ENCODE measurements at places on chromosomes 16 and 17. TPM values are rescaled to one million over a fixed set of nuclear protein-coding genes. Genes with fewer than 3 reads are reported as not detected.

DNA sequence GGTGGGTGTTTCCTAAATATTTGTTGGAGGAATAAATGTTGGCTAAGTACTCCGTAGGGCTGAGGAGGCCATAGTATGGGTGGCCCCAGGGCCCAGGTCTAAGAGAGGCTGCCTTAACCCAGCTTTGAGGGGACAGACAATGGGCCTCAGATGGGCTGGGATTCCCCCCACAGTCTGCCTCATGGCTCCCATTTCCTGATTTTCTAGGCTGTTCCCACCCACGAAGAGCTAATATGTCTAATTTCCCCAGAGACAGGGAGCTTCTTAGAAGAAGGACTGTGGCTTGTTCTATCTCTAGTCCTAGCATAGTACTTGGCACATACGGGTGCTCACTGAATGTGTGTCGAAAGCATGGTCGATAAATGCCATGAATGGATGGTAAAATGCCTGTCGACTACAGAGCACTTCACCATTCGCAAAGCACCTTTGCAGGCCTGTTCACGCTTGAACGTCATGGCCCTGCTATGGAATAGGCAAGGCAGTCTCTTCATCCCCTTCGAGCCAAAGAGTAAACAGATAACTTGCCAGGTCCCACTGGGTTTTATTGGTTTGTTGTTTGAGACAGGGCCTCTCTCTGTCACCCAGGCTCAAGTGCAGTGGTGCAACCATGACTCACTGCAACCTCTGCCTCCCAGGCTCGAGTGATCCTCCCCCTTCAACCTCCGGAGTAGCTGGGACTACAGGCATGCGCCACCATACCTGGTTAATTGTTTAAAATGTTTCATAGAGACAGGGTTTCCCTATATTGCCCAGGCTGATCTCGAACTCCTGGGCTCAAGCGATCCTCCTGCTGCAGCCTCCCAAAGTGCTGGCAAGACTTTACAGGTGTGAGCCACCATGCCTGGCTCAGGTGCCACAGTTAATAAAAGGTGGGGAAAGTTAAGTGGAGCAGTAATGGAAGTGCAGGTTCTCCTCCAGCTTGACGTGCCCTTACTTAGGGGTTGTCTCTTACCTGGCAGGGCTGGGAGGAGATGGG is 9.7 kb downstream of the CHAD start:
- H3K27me3 ChIP-seq: no peaks in the 10 kb centered on the region
- no peaks in the 10 kb centered on the region for H3K36me3 ChIP-seq
- H3K4me3 ChIP-seq: no peak overlapping the region
- H3K4me1 ChIP-seq: no peaks in the 10 kb centered on the region

- H3K36me3 ChIP-seq: no peaks in the 10 kb centered on the region
- H3K4me3 ChIP-seq: no peak overlapping the region
- no peak overlapping the region for H3K27ac ChIP-seq
- DNase-seq: no peak
- no peaks in the 10 kb centered on the region for H3K4me1 ChIP-seq
- H3K27me3 ChIP-seq: no peaks in the 10 kb centered on the region
Measured at GRCh38 chr17:37446027-37446426, 39.3 kb downstream of the TADA2A start.

DNA sequence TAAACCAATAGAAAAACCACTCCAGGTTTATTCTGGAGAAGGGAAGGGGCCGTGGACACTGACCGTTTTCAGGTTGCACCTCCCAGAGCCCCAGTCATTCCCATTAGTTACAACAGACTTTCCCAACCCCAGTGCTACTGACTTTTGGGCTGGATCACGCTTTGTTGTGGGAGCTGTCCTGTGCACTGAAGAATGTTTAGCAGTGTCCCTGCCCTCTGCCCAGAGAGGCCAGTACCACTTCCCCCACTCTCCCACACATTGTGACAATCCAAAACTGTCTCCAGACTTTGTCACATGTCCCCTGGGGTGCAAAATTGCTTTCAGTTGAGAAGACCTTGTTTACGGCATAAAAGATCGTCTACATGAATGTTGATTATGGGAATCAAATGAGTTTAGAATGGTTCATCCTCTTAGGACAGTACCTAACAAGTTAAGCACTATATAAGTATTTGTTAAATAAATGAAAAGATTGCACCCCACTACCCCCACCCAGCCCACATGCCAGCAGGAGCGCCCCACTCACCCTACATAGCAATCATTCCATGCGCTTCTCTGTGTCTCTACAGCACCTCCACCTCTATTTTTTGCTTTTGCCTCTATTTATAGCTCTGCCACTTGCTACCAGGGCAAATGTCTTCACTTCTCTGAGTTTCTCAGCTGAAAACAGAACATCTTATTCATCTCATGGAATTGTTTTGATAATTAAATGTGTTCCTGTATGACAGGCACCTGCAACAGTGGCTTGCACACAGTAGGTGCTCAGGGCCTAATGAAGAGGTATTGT is 104.9 kb downstream of the AXIN2 start:
- DNase-seq: no peak
- H3K36me3 ChIP-seq: no peaks in the 10 kb centered on the region
- no peak overlapping the region for H3K4me3 ChIP-seq
- H3K27me3 ChIP-seq: no peaks in the 10 kb centered on the region

DNA sequence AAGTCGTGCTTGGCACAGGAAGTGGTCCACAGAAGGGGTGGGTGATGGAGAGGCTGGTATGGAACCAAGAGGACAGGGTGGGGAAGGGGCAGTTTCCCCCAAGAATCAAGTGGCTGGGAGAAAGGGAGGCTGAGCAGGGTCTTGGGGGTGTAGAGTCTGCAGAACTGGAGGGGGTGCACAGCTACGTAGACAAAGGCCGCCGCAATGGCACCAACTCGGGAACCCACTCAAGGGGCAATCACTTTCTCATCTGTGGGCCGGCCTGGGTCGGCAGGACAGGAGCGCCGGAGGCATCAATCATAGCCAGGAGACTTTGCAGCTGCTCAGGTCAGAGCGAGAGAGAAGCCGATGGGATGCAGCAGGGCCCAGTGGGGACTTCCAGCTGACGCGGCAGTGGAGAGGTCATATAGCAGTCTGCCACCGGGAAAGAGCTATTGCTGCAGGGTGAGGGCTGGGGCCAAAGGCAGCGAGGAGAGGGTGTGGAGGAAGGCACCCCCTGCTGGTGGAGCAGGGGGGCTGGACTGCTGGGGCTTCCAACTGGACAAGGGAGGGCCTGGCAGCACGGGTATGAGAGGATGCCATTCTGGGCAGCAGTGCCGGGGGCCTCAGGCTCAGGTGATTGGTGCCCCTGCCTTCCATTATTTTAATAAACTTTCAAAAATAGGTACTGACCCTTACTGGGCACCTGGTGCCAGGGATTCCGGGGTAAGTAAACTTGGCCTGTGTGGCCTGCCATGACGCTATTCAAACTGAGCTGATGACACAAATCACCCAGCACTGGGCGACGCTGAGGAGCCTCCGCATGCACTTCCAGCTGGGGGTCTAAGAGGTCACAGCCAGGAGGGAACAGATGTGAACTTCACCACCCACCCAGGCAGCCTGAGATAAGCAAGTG is 52.5 kb upstream of the MTSS2 start:
- H3K27ac ChIP-seq: peak overlapping the region; percentile 91
- no peaks in the 10 kb centered on the region for H3K4me1 ChIP-seq
- H3K4me3 ChIP-seq: no peak overlapping the region
- no peaks in the 10 kb centered on the region for H3K36me3 ChIP-seq
- H3K27me3 ChIP-seq: no peaks in the 10 kb centered on the region

STH gene
- total RNA-seq: not detected

- H3K4me1 ChIP-seq: no peaks in the 10 kb centered on the region
- no peaks in the 10 kb centered on the region for H3K36me3 ChIP-seq
- peak overlapping the region; percentile 46 for H3K4me3 ChIP-seq
Measured at GRCh38 chr16:19883966-19884485, 622 bp downstream of the GPRC5B start.

DNA sequence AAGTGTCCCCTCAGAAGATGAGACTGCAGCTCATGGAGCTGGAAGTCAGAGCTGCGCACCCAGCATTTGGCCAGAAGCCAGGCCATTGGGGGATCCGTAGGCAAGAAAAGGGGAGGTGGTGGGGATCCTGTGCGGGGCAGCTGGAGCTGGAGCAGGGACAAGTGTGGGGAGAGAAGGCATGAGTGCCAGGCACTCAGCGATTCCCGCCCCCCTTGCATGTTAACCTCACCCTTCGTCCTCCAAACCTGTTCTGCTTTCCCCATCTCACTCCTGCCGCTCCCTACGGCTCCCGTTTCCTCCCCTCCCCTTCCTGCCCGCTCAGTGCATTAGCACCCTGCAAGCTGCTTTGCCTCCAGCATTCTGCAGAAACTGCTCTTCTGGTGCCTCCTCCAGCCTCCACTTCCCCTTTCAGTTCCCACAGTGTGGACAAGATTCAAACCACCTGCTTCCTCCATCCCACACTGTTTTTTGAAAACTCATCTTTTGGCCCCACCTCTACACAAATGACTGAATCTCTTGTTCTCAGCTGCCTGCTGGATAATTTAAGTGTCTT is 5.6 kb downstream of the ALOX15 start:
- no peak overlapping the region for H3K27ac ChIP-seq
- no peak overlapping the region for H3K4me3 ChIP-seq
- H3K36me3 ChIP-seq: no peaks in the 10 kb centered on the region

MGAT5B gene
- total RNA-seq: 0.51 TPM

GRCh38 chr16:66695935-66696668 is 441 bp downstream of the CMTM4 start:
- H3K4me3 ChIP-seq: peak overlapping the region; percentile 67
- no peaks in the 10 kb centered on the region for H3K4me1 ChIP-seq
- H3K27me3 ChIP-seq: no peaks in the 10 kb centered on the region
- H3K27ac ChIP-seq: no peak overlapping the region
- peak; percentile 79 for DNase-seq
- H3K36me3 ChIP-seq: no peaks in the 10 kb centered on the region

DNA sequence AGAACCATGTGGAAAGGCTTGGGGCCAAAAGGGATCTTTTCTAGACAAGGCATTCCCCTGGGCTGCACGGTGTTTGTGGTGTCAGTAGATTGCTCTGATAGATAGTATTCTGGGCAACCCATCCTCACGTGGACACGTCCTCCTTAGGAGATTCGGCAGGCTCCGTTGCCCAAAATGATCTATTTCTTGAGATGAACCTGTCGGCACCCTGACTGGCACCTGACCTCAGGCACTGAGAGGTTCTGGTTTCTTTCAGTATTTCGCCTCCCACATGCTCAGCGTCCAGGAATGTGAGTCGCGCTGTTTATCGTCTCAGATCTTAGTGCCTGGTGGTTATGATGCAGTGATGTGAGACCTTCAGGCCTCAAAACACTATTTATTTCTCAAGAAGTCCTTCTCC is 89.7 kb downstream of the MARCHF10 start:
- H3K27me3 ChIP-seq: no peaks in the 10 kb centered on the region
- H3K4me1 ChIP-seq: no peaks in the 10 kb centered on the region
- DNase-seq: no peak
- H3K4me3 ChIP-seq: no peak overlapping the region
- H3K36me3 ChIP-seq: no peaks in the 10 kb centered on the region

DNA sequence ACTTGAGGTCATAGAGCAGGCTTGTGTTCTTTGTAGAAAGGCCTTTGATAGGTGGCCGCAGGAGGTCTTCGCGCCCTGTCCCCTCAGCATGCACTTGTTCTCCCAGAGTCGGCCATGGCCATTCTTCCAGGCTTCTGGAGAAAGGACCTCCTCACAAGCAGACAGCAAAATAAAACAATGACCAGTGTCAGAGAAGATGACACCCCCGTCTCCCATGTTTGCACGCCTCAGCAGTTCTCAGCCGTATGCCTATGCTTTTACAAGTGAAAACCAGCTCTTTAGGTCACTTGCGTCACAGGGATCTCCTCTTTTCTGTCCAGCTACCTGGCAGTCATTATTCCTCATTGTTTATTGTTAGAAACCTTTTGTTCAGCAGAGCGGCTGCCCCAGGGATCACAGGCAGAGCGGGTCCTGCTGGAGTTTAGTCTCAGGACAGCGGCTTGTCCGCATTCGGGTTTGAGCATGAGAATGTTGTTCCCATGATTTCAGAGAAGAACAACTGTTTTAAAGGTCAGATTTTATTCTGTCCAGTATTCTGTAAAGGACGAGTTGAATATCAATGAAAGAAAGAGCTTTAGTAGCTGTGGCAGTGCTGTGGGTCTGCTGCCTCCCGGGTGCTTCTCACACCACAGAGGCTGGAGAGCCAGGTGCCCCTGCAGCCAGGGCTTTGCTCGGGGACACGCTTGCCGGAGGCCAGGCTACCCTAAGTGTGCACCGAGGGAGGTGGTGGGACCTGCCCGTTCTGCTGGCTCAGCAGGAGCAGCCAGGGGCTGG is 123.9 kb downstream of the RPTOR start:
- no peaks in the 10 kb centered on the region for H3K36me3 ChIP-seq
- no peak overlapping the region for H3K27ac ChIP-seq
- no peaks in the 10 kb centered on the region for H3K4me1 ChIP-seq

- no peak overlapping the region for H3K27ac ChIP-seq
- H3K36me3 ChIP-seq: no peaks in the 10 kb centered on the region
- H3K4me3 ChIP-seq: no peak overlapping the region
- no peak for DNase-seq
- H3K4me1 ChIP-seq: no peaks in the 10 kb centered on the region
Measured at GRCh38 chr17:63967953-63968352, 4.8 kb downstream of the SCN4A start.

PITPNC1 gene
- 29.6 TPM for total RNA-seq

DNA sequence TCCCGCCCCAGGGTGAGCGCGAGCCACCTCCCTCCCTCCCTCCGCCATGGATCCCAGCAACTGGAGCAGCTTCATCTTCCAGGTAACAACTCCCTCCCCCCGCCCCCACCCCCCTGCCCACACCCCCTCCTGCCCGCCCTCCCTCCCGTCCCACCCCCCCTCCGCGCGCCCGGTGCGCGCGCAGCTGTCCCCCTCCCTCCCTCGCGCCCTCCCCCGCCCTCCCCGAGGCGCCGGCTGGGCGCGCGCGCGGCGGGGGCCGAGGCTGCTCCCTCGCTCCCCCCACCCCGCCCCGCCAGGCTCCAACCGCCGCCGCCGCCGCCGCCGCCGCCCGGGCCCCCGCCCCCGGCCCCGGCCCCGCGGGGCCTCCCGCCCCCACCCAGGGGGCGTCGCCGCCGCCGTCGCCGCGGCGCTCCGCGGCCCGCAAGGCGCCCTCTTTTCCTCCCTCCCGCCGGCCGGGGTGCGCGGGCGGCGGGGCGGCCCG is at the start of gene MAZ:
TSS of gene MAZ (plus strand) at position 431 of the 481 bp plus-strand sequence. CDS start 173 bp downstream, outside the sequence.
- H3K27ac ChIP-seq: peak within 1 kb of the TSS; percentile 47
- no peaks in the 10 kb centered on the region for H3K27me3 ChIP-seq
- peak within 1 kb of the TSS; percentile 73 for H3K4me3 ChIP-seq
- no peaks in the 10 kb centered on the region for H3K36me3 ChIP-seq
- DNase-seq: no peak
- no peaks in the 10 kb centered on the region for H3K4me1 ChIP-seq

DNA sequence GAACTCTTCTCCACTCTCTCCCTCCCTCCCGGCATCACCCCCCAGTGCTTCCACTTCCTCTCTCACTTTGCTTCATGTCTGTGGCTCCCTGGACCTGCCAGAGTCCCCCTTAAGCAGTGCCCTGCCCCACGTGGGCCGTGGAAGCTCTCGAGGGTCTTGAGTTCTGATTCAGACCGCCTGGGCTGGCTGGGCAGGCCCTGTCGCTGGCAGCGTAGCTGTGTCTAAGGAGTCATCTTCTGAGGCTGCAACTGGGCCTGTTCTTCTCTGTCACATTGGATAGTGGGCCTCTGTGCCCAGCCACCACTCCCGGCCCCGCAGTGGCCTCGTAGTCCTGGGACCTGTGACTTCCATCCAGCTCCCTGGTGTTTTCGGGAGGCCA is 30.7 kb downstream of the MNT start:
- no peak overlapping the region for H3K27ac ChIP-seq
- H3K4me3 ChIP-seq: no peak overlapping the region
- H3K36me3 ChIP-seq: peaks cover 2% of the 10 kb centered on the region
- no peak for DNase-seq
- no peaks in the 10 kb centered on the region for H3K4me1 ChIP-seq
- no peaks in the 10 kb centered on the region for H3K27me3 ChIP-seq

- DNase-seq: peak; percentile 61
- H3K27me3 ChIP-seq: peaks cover 2% of the 10 kb centered on the region
- H3K4me1 ChIP-seq: peaks cover 11% of the 10 kb centered on the region
- peak overlapping the region; percentile 99 for H3K27ac ChIP-seq
- no peaks in the 10 kb centered on the region for H3K36me3 ChIP-seq
Measured at GRCh38 chr17:59846394-59847165, 46.2 kb downstream of the TUBD1 start.
